ENCODE measurements at places on chromosomes 5 and 9.
A peak's percentile ranks its signal among the peaks of the same experiment; 100 is the strongest.

DNA sequence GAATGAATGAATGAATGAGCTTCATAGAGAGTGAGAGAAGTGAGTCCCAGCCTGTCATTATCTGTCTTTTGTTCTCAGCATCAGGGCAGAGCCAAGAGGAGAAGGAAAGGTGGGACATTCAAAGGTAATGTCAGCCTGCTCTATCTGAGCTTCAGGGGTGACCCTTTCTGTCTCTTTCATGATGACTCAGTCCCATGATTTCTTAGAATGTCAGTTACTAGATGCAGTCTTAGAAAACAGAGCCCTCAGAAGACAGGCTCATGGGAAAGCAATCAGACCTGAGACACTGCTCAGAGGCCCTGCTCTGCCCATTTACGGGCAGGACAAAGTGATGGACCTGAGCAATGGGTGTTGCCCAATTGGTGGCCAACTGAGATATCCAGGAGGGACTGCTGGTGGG is 1.1 kb downstream of the SPATA31D1 start:
- DNase-seq: no peak

DNA sequence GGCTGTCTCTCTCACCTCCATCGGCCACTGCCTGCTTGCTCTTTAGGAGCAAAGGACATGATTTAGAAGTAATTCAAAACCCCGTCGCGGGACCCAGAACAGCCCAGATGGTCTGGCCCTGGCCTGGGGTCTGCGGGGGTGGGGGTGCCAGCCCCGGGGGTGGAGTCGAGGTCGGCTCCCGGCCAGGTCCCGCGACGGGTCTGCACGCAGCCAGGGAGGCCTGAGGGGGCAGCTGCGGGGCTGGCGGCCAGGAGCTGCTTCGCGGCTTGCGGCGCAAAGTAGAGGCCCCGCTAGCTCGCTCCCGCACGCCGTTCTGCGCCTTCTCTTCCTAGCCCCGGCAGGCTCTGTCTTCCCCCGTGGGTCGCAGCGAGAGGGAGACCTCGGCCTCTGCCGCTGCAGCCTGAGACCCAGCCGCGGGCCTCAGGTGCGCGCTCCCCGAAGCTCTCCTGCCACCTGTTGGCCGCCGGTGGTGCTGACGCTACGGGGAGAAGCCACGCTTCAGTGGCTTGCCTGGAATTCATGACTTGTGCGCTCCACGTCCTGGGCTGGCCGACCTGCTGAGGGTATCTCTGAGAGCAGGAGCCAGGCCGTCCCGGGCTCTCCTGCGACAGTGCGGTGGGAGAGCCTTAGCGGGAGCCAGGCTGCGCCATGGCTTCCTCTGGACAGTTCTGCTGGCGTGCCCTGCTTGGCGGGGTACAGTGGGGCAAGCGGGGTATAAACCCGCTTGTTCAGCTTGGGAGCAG is 157.2 kb upstream of the PITX1 start:
- DNase-seq: peak; percentile 29

DNA sequence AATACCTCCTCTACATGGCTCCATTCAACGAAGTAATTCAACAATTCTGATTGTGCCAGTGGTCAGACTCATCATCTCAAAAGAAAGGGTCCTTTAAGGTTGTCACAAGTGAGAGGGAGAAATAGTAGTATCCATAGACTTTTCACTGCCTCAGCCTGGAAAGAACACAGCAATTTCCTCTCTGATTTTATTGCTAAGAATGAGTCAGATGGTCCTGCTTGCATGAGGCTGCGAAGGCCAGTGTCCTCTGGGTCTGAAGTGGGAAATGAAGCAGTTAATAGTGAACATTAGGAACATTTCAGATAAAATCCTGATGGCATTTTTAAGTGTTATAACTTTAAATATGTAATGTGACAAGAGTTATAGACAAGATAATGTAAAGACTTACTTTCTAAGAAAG is 979.0 kb downstream of the EFNA5 start:
- DNase-seq: no peak

GRCh38 chr5:140674211-140674610 is 835 bp upstream of the DND1 start:
- DNase-seq: no peak

GRCh38 chr5:89445106-89445745 is 562.2 kb upstream of the MEF2C start:
- no peak for DNase-seq

- DNase-seq: no peak
These were observed 282.6 kb downstream of the SMARCA2 start for GRCh38 chr9:2297771-2298170.

DNA sequence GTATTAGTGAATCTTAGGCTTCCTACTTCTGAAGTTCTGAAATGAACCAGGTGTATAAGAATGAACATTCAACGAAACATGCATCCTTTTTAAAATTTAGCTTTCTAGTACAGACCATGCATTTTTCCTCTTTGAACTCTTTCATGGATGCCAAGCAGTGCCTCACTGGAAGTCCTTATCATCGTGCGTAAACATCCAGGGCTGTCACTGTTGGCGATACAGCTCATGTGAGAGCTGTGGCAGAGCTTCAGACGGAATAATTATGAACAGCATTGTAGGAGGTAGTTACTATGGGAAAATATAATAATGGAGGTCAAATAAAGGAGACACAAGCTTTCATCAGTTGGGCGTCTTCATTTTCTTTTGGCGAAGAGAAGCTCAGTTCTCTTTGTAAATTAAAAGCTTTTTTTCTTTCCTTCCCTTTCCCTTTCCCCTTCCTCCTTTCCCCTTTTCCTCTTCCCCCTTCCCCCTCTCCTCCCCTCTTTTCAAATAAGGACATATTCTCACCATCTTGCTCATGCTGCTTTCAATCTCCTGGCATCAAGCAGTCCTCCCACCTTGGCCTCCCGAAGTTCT is 167.3 kb downstream of the KDM4C start:
- no peak for DNase-seq

DNA sequence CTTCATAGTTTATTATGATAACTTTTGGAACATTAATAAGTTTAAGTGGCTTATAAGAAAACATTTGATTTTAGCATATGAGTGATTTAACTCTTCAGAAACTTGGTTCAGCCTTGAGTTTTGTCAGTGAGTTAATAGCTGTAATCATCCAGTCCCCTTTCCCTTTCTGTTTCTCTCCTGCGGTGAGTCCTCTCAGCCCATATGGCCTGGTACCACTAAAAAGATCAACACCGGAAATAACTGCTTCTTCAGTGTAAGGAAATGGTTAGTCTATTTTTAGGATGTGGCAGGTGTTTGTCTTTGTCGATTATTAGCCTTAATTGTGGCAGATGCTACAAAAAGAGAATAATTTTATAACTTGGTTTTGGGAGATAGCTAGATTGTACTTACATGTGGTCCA is 120.2 kb upstream of the GRHPR start:
- no peak for DNase-seq

GRCh38 chr9:112705768-112706427 is 12.0 kb downstream of the INIP start:
- DNase-seq: no peak

GRCh38 chr5:16880547-16880946 is 55.5 kb downstream of the MYO10 start:
- no peak for DNase-seq

DNA sequence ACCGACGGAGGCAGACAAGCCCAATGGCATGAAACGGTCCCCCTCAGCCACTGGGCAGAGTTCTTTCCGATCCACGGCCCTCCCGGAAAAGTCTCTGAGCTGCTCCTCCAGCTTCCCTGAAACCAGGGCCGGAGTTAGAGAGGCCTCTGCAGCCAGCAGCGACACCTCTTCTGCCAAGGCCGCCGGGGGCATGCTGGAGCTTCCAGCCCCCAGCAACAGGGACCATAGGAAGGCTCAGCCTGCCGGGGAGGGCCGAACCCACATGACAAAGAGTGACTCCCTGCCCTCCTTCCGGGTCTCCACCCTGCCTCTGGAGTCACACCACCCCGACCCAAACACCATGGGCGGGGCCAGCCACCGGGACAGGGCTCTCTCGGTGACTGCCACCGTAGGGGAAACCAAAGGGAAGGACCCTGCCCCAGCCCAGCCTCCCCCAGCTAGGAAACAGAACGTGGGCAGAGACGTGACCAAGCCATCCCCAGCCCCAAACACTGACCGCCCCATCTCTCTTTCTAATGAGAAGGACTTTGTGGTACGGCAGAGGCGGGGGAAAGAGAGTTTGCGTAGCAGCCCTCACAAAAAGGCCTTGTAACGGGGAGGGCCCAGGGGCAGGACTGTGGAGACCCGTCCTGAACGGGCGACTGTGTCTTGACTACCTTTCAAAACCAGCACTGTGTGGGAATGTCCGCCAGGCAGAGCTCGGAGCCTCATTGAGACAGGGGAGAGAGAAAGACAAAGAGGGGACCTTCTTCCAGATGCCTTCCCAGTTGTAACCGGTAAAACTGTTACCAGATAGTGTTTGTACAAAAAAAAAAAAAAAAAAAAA is 29.9 kb downstream of the CD180 start:
- peak; percentile 22 for DNase-seq

- no peak for DNase-seq
These were observed 1.8 kb downstream of the SURF6 start for GRCh38 chr9:133334161-133334560.

DNA sequence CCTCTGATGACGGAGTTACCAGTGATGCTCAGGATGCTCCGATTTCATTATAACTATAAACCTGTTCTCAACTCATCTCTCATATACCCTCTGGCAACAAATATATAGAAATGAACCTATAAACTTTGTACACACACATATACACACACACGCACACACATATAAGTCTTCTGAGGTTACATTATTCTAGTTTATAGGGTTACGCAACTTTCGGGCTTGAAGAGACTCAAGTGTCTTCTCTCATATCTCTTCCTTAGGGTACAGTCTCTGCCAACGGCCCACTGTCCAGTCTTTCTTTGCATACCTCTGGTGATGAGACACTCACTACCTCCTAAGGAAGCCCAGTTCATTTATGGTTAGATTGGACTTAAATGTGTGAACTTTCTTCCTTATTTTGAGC is 69.4 kb upstream of the TBC1D2 start:
- no peak for DNase-seq

- DNase-seq: no peak
These were observed 626.0 kb upstream of the ADAMTS16 start for GRCh38 chr5:4514067-4514648.

GRCh38 chr5:7873216-7873615 is 4.3 kb downstream of the MTRR start:
- no peak for DNase-seq

DNA sequence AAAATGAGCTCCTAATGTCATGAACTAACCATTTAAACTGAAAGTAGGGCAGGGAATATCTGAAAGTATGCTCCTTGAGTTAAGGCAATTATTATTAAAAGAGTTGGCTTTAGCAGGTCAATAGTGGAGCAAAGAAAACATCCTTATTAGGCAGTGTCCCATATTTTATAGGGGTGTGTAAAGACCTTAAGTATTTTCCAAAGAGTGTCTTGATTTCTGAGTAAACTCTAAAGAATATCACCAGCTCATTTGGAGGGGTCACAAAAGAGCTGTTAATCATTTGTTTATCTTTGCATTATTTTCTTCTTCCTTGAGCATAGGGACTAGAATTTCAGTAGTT is 109.3 kb downstream of the MUSK start:
- DNase-seq: no peak

DNA sequence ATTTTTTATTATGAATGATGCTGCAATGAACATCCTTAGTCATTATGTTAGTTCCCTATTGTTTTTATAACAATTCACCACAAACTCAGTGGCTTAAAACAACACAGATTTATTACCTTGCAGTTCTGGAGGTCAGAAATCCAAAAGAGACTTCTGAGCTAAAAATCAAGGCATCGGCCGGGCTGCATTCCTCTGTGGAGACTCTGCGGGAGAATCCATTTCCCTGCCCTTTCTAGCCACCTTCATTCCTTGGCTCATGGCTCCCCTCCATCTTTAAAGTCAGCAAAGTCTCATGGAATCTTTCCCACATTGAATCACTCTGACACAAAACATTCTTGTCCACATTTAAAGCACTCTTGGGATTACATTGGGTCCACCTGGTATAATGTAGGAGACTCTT is 38.6 kb downstream of the SNX18 start:
- no peak for DNase-seq

GRCh38 chr5:44833249-44833648 is 24.5 kb downstream of the MRPS30 start:
- no peak for DNase-seq

DNA sequence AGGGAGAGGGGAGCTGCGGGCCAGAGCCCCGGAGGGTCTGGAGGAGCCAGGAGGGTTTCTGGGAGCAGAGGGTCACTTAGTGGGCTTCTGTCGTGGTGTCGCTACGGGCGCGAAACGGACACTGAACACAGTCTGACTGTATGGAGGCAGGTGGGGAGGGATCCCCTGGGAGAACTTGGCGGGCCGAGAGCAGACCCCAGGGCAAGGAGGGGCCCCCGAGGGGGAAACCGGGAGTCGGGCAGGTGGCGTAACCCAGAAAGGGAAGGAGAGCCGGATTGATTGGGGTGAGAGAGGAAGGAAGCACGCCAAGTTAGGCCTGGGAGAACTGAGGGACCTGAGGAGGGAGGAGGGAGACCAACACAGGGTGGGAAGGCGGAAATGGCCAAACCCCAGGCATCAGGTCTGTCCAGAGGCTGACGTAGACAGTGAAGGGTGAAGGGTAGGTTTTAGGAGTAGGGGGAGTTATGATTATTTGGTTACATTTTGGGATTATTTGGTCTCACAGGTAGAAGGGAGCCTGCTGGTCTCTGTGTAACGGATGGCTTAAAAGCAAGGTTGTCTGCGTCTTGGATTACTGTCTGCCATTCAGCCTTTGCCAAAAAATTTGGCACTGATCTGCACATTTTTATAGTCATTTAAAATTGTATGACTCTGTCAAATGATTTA is 3.3 kb upstream of the MSMP start:
- DNase-seq: no peak

DNA sequence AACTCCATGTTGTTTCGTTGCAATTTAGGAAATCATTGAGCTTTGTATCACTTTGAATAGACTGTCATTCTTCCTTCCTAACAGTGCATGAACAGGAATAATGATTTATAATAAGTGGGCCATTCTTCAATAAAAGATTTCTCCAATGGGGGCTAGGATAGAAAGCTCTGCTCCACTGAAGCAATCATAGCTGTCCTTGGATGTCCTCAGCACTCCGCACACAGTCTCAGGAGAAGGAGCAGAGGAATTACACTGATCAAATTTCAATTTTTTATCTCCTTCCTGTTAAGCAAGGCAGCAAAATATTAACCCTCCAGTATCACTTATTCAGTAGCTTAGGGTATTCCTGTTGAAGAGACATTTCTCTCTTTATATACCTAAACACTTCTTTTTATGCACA is 532.7 kb upstream of the ST8SIA4 start:
- no peak for DNase-seq

GRCh38 chr5:62506659-62507460 is 71.8 kb upstream of the LRRC70 start:
- no peak for DNase-seq

GRCh38 chr5:76269932-76270610 is 133.0 kb upstream of the IQGAP2 start:
- no peak for DNase-seq

DNA sequence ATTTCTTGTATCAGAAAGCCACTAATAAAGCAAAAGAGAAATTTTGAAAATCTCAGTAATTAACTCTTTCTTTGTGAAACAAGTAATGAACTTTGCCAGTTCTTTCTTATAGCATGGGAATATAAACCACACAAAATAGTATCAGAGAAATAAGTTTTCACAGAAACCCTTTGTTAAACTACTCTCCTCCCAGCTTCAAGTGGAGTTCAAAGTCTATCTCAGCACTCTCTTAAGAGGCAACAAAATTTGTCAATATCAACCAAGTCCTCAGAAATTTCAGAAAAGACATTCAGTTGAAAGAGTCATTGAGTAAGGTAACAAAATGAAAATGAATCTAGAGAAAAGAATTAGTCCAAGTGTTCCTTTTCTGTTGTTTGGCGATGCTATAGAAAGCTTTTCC is 89.3 kb downstream of the NTRK2 start:
- no peak for DNase-seq

Measured in stimulated activated CD8-positive, alpha-beta memory T cell treated with anti-CD3 and anti-CD28 coated beads, Interleukin-7, amount 100 ng/mL, for 1 hour (primary cell).